Dorsolateral prefrontal cortex (tissue), 122 donors: ENCODE measurements at places on chromosomes 1 and 21.

GRCh38 chr1:10189659-10190058 is 20.7 kb upstream of the KIF1B start:
- no peak for DNase-seq

DNA sequence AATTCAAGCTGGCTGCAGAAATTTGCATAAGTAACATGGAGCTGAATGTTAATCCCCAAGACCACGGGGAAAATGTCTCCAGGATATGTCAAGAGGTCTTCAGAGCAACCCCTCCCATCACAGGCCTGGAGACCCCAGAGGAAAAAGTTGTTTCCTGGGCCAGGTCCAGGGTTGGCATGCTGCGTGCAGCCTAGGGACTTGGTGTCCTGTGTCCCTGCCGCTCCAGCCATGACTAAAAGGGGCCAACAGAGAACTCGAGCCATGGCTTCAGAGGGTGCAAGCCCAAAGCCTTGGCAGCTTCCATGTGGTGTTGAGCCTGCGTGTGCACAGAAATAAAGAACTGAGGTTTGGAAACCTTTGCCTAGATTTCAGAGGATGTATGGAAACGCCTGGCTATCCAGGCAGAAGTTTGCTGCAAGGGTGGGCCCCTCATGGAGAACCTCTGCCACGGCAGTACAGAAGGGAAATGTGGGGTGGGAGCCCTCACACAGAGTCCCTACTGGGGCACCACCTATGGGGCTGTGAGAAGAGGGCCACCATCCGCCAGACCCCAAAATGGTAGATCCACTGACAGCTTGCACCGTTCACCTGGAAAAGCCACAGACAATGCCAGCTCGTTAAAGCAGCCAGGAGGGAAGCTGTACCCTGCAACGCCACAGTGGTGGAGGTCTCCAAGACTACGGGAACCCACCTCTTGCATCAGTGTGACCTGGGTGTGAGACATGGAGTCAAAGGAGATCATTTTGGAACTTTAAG is 222.9 kb downstream of the COP1 start:
- DNase-seq, result no peak

DNA sequence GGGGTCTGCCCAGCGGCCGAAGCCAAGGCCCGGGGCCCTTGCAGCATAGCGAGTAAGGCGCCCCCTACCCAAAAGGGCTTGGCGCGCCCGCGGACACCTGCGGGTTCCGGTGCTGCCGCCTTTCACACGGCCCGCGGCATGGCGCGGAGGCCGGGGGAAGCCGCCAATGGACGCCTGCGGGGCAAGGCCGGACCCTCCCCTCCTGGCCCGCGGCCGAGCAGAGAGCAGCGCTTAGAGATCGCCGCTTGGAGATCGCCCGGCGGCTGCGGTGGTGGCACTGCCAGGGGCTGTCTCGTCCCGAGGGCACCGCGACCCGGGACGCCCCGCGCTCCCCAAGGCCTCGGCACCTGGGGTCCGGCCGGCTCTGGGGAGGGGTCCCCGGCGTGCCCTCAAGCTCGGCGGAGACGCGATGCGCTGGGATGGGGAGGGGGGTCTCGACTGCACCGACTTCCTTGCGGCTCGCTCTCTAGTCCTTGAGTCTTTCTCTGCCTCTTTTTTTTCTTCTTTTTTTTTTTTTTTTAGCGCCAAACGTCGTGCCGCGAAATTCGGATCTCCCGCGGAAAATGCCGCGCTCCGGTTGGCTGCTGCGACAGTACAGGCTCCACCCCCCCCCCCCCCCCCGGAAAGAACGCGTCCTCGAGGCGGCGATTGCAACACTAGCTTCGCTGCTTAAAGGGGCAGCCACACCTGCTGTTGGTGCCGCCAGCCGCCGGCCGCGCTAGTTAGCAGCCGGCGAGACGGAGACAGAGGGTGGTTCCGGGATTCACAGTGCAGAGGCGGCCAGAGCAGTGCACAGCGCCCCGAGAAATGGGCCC is at the start of gene E2F2:
E2F2 (minus strand) TSS at position 487 of the 815 bp plus-strand sequence; CDS start at position 47, 440 bp downstream.
- peak; percentile 62 for DNase-seq

DNA sequence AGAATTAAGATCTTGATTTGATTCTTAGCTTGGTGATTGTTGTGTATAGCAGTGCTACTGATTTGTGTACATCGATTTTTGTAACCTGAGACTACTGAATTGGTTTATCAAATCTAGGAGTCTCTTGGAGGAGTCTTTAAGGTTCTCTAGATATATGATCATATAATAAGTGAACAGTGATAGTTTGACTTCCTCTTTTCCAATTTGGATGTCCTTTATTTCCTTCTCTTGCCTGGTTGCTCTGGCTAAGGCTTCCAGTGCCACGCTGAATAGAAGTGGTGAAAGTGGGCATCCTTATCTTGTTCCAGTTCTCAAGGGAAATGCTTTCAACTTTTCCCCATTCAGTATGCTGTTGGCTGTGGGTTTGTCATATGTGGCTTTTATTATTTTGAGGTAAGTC is 61.5 kb upstream of the LYST start:
- DNase-seq, result no peak

GRCh38 chr1:45543581-45544417 is 6.8 kb upstream of the AKR1A1 start:
- DNase-seq, result peak; percentile 18

DNA sequence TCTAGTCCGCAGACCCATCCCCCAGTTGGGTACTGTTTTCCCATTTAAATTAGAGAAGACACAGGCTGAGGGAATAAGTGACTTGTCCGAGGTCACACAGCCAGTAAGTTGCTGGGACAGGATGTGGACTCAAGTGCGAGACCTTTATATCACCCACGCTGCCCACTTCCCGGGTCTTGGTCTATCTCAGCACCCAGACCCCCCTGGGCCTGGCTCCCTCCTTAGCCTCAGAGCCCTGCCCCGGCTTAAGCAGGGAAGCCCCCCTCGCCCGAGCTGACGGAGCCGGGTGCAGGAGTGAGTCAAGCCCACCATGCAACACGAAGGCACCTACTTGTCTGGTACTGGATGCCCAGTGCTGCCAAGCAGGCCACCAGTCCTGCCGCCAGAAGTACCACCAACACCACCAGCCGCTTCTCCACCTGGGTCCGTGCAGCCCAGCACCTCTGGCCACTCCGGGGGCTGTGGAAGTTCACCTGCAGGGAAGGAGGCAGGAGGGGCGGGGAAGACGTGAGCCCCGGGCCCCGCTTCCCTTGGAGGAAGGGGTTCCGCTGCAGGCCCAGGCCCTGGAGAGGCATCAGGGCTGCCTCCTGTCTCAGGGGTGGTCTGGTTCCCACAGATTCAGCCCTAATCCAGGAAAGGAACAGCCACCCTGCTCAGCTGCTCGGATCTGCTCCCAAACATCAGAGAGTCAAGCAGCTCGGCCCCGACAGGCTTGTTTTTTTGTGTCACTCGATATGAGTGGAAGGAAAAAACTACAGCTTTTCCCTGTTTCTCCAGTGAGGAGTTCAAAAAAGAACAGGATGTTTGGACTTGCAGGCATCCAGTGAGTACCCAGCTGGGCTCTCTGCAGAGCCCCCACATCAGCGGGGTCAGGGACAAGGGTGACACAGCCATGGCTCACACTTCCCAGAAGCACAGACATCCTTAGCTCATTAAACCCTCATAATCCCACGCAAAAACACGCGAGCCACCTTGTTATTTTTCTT is 11.1 kb downstream of the ECE1 start:
- no peak for DNase-seq

DNA sequence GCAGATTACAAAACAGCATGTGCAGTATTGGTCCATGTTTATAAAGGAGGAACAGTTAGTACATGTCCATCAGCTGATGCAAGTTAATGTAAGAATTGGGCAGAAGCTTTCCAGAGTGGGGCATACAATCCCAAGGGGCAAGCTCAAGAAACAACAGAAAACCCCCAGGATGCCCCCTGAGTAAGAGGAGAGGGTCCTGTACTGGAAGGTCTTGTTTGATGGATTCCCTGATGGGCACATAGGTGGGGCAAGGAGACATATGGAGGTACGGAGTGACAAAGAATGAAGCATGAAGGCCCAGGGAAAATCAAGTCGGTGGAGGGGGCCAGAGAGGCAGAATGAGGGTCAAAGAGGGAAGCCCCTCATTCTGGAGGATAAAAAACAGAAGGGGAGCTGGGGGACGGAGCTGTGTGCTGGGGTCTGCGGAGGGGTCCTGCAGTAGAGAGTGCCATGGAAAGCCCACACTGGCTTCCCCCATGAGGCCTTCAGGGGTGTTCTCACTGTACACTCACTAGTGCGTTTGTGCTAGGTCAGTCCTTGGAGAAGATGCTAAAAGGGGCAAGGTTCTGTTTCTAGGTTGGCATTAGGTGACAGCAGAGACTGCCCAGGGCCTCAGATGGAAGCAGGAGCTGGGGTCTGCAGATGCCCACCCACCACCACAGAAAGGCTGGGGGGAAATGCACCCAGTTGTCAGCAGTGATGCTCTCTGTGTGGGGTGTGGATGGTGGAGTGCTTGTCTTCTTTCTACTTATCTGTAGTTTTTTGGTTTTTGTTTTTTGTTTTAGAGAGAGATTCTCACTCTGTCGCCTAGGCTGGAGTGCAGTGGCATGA is 12.5 kb upstream of the MATN1 start:
- no peak for DNase-seq

GRCh38 chr21:36113647-36114428 is 21.0 kb upstream of the CBR3 start:
- no peak for DNase-seq

GRCh38 chr21:33492571-33492970 is 1.1 kb upstream of the DNAJC28 start:
- no peak for DNase-seq

DNA sequence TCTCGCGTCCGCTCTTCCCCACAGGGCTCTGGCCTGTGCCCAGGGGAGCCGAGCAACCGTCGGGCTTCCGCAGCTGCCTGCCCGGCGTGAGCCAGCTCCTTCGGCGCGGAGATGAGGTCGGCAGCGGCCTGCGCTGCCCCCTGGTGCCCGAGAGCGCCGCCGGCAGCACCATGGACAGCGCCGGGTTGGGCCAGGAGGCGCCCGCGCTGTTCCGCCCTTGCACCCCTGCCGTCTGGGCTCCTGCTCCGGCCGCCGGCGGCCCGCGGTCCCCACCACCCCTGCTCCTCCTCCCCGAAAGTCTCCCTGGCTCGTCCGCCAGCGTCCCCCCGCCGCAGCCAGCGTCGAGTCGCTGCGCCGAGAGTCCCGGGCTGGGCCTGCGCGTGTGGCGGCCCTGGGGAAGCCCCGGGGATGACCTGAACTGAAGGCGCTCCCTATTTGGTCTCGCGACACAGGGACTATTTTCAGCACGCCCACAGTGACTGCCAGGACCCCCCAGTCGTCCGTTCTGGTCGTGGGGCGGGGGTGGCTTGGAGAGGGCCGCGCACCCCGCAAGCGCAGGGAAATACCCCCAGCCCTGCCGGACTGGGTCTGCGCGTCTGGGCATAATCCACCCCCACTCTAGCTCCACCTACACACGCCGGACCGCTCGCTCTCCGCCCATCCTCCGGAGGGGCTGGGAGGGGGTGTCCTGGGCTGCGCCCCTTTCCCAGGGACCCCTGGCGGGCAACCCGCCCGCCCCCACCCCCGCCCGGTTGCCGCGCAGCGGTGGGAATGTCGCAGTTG is 1.3 kb downstream of the HES3 start:
- DNase-seq, result no peak

GRCh38 chr1:21524686-21525339 is 15.6 kb downstream of the ALPL start:
- DNase-seq, result no peak

DNA sequence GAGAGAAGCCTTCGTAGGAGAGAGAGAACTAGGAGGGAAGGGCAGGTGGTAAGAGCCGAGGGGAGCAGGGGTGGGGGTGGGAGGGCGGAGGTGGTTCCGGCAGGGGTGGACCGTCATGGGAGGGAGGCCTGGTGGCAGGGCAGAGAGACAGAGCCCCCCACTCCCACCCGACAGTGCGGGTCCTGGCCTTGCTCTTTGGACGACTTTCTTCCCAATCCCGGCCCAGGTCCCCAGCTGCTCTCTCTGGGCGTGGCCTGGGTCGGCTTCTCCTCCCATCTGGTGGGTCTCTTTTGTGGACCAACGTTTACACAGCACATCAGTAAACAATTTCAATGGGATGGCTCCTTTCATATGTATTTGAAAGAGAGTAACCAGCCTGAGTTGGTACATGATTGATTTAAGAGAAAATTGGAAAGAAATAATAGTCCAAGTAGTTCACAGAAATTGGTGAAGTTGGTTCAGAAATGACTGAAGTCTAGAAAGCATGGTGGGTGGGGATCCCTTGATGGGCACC is 56.9 kb downstream of the LDLRAD2 start:
- DNase-seq, result no peak

GRCh38 chr21:38494703-38495102 is 3.6 kb downstream of the ERG start:
- no peak for DNase-seq

DNA sequence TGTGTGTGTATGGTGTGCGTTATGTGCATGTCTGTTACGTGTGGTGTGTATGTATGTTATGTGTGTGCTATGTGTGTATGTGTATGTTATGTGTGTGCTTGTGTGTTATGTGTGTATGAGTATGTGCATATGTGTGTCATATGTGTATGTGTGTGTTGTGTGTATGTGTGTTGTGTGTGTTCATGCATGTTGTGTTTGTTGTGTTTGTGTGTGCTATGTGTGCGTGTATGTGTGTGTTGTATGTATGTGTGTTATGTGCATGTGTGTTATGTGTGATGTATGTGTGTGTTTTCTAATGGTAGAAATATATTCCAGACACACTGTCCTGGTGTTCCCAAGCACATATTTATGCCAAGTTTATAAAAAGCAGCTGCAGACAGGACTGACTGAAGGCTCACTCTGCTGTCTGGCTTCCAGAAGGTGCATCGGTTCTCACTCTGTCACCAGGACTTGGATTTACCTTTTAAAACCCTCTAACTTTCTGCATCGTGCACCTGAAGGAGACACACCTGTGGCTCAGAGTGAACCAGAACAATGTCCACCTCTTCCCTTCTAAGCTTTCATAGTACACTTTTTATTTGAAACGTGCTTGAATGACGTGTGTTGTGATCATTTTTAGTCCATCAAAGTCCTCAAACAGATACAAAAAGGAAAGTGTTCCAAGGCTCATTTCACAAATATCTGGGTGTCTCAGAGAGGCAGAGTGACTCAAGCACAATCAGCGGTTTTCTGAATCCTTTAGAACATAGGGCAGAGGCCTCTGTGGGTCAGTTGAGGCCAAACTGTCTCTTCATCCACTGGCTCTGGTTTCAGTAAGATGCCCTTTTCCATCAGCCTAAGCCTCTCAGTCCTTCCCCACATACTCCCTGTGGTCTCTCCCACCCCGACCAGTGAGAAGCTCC is 49.9 kb downstream of the TOMM20 start:
- DNase-seq, result no peak

DNA sequence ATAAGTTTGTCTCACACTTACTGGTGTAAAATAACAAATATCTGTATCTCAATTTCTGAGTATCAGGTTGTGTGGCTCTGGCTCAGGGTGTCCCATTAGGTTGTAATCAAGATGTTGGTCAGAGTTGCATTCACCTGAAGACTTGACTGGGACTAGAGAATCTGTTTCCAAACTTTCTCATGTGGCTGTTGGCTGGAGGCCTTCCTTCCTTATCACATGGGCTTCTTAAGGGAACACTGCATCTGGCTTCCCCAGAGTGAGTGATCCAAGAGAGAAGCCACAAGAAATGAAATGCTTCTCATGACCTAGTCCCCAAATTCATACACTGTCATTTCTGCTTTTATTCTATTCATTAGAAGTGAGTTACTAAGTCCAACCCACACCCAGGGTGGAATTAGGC is 568.4 kb upstream of the CAMK1G start:
- DNase-seq, result no peak

GRCh38 chr1:58011978-58012377 is 534.5 kb downstream of the OMA1 start:
- no peak for DNase-seq
